ENCODE measurements at places on chromosomes 7 and 10.

DNA sequence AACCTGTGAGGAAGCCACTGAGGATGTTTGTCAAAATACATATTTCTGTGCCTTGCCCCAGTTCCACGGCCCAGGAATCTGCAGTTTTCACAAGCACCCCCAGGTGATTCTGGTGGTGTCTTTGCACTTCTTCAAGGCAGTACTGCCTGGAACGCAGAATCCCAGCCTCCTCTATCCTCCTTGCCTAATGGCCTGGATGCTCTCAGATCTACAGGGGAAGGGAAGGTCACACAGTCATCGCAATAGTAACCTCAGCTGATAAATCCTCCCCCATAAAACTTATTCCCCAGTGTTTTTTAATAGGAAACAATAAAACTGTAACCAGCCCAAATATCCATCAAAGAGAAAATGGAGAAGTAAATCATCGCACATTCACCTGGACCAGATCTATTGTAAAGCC is 78.3 kb downstream of the EGFR start:
- no peak for DNase-seq

GRCh38 chr10:129769381-129770116 is 194.5 kb downstream of the EBF3 start:
- DNase-seq: no peak

GRCh38 chr7:118755067-118755625 is 530.6 kb downstream of the ANKRD7 start:
- no peak for DNase-seq

DNA sequence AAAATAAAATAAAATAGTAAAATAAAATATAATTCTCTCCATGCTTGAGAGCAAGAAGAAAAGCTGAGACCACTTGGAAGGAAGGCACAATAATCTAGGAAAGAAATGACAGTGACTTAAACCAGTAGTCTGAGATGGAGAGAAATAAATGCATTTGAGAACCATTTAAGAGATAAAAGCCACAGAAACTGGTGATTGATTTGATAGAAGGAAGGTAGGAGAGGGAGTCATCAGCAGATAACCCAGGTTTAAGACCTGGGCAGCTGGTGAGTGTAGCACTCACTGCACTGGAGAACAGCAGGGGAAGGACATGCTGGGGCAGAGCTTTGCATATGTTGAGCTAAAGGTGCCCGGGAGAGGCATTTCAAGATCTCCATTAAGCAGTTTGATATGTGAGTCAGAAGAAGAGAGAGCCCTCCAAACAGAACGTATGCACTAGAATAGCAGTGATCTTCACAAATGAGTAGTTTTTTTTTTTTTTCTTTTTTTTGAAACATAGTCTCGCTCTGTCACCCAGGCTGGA is 268.0 kb downstream of the DYNC1I1 start:
- DNase-seq: no peak

DNA sequence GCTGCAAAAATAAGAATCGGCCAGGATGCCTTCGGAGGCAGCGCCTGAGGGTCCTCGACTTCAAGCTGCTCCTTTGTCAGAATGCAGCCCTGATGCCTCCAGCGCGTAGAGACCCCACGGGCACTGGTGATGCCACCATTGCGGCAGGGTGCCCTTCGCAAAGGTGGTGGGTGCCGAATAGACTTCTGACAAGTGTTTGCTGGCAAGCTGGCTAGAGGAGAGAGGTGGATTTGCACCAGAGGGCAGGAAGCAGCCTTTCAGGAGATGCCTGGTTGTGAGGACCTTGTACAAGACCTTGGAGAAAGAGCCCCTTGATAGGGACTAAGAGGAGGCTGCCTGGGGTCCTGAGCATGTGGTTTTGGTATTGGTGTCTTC is 103.2 kb upstream of the PPIF start:
- DNase-seq: no peak

- no peak for DNase-seq
These were observed 21.5 kb downstream of the POLL start for GRCh38 chr10:101566333-101567164.

- no peak for DNase-seq
These were observed 229.5 kb upstream of the PLXNA4 start for GRCh38 chr7:132805766-132806165.

DNA sequence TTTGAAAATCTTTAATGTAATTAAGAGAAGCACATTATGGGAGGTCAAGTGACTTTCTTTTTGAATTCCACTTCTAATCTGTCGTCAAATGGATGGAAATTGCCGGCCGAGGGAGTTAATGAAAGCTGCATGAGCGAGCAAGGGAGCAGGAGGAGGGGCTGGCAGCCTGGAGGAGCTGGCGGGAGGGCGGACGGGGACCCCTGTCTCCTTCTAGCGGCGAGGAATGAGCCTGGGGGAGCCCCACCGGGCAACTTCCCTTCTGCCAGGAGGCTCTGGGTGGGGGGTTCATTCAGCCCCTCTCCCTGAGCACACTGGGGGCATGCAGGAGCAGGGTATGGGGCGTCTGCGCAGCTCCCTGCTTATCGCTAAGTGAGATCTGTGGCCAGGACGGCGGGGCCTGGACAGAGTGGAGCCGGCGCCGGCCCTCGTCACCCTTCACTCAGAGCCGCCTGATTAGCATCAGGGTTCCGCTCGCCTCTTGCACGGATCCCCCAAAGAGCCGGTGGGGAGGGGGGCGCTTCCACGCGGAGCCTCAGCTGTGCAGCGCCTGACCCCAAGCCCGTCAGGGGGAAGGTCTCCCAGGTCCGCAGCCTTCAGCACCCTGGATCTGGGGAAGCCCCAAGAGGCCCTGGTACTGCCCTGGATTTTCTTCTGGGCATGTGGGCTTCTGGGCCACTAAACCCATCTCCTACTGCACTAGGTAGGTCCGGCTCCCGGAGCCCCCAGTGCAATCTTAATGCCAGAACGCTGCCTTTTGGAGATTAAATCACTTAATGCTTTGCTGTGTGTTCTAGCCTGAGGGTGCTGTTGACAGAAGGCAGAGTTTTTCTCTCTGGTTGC is 680.8 kb downstream of the LRMDA start:
- DNase-seq: no peak

GRCh38 chr10:35887685-35888084 is 245.6 kb upstream of the FZD8 start:
- DNase-seq: no peak

- DNase-seq: no peak
These were observed 20.1 kb upstream of the MDFIC start for GRCh38 chr7:114901771-114902170.

DNA sequence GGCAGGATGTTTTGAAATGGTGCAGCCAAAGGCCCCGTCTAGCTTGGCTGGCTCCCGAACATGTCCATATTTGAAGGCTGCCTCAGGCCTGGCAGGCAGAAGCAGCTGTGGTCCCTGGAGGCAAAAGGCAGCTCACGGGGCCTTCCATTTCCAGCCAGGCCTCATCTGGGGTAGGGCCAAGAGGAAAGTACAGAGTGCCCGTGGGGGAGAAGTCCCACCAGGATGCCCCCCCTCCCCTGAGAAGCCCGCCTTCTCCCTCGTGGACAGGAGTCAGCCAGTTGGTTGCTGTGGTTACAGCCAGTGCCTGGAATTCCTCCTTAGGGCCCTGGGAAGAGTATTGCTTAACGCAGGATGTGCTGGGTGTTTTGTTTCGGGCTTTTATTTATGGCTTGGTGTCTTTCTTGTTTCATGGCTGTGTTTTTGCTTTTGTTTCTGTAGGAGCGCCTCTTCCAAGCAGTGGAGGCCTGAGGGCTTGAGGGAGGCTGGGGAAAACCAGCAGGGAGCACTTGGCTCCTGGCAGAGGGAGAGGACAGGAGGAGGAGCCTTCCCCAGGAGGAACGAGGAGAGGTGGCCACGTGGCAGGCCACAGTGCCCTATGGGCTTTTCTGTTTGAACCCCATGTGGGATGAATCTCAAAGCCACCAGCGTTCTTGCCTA is 45.4 kb downstream of the CHST3 start:
- DNase-seq: no peak

DNA sequence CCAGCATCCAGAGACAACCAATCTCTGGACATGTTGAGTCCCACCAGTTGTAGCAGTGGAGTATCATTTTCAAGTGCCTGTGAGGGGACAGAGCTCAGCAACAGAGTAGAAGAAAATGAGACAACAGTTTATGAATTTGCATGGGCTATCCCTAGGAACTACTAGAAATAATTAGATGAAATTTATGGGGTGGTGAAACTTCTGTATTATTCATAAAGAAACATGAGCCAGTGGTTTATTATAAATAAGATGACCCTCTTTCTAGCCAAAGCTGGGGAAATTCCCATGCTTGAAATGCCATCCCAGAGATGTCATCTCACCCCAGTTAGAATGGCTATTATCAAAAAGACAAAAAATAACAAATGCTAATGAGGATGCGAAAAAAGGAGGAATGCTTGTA is 55.1 kb upstream of the ITGB8 start:
- DNase-seq: no peak

DNA sequence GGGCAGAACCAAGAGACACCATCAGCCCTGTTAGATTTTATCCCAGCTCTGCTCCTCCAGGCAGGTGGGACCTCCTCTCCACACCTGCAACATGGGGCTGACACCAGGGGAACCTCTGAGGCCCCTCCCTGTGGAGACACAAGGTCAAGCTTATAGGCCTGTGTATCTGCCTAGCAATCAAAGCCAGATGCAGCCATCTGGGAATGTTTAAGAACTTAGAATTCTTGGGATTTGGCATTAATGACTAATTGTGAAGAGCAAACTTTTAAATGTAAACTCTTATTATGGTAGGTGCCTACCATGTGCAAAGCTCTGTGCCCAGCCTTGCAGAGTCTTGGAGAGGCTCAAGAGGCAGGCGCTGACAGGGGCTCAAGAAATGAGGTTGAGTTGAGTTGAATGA is 52.1 kb downstream of the TBATA start:
- no peak for DNase-seq

DNA sequence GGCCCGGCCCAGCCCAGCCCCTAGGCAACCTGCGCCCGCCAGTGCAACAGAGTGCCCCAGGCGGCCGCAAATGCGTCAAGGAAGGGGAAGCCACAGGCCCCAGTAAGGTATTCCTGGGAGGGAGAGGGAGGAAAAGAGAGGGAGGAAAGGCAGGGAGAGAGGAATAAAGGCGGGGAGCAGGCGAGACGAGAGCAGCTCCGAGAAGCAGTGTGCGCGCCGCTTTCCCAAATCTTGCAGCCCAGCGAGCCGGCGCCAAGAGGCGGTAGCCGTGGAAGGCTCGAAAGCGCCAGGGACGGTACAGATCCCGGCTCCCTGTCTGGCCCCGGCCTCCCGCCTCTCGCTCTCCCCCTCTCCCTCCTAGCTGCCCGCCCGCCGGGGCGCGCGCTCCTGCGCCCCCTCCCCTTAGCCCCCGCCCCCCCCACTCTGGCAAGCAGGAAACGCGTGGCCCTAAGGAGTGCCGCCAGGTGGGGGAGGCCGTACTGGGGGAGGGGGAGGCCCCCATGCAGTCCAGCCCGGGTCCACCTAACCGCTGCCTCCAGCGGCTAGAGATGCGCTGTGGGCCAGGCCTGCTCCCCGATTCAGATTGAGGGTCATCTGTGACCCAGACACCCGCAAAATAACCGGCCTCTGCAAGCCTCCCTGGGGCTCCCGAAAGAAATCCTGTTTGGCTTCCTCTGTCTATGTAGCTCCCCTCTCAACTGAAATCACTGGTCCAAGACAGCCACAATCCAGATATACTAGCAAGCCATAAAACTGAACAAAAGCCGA is 4.3 kb downstream of the HOXA10 start:
- no peak for DNase-seq

- DNase-seq: no peak
These were observed 5.5 kb upstream of the OPN1SW start for GRCh38 chr7:128781126-128781525.

- no peak for DNase-seq
These were observed 52.4 kb upstream of the RHEB start for GRCh38 chr7:151572136-151572535.

- DNase-seq: no peak
These were observed 56.7 kb upstream of the JCAD start for GRCh38 chr10:30116041-30116491.

- DNase-seq: no peak
These were observed 50.9 kb downstream of the GALNT11 start for GRCh38 chr7:152076324-152076821.

DNA sequence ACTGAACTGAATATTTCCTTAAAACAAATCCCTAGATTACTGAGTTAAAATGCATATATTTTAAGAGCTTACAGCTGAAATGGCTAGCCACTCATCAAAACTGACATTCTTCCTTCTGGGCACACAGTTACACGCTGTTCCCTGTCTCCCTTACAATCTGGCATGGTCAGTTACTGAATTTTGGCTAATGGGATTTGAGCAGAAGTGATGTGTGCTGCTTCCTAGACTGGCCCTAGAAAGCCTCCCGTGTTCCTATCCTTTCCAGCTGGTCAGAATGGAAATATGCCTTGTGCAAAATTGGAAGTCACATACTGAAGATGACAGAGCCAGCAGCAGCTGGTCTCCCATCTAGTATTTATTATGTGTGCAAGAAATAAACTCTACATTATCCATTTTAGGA is 128.7 kb upstream of the NAMPT start:
- no peak for DNase-seq

- DNase-seq: no peak
These were observed 133.5 kb upstream of the PRSS58 start for GRCh38 chr7:142391191-142391992.

- DNase-seq: no peak
These were observed 154.1 kb upstream of the UNC5B start for GRCh38 chr10:71058308-71058707.

GRCh38 chr7:135709508-135709907 is 18.5 kb downstream of the SLC13A4 start:
- no peak for DNase-seq

- DNase-seq: no peak
These were observed 90.5 kb upstream of the SDK1 start for GRCh38 chr7:3210531-3210930.

- no peak for DNase-seq
These were observed 118.0 kb downstream of the BUB3 start for GRCh38 chr10:123272171-123272570.

GRCh38 chr7:137891016-137891655 is 44.4 kb upstream of the DGKI start:
- DNase-seq: no peak

DNA sequence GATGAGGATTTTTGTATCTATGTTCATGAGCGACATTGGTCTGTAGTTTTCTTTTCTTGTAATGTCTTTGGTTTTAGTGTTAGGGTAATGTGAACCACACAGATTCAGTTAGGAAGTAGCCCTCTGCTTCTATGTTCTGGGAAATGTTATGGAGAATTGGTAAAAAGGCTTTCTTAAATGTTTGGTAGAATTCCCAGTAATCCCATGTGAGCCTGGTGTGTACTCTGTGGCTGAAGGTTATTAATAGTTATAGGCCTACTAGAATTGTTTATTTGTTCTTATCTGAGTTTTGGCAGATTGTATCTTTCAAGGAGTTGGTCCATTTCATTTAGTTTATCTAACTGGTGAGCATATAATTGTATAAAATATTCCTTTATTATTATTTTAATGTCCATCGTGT is 484.6 kb upstream of the GHITM start:
- no peak for DNase-seq

GRCh38 chr7:66359656-66360211 is 154.6 kb downstream of the TPST1 start:
- DNase-seq: no peak

Data from activated CD4-positive, alpha-beta T cell treated with anti-CD3 and anti-CD28 coated beads, Interleukin-2, amount 50 U/mL, for 24 hours (primary cell).